ELF-1 (cell line): ENCODE measurements at places on chromosomes 11 and 22.
A peak's percentile ranks its signal among the peaks of the same experiment; 100 is the strongest.

- DNase-seq, result no peak
These were observed 202.1 kb downstream of the NXPE2 start for GRCh38 chr11:114880442-114880841.

DNA sequence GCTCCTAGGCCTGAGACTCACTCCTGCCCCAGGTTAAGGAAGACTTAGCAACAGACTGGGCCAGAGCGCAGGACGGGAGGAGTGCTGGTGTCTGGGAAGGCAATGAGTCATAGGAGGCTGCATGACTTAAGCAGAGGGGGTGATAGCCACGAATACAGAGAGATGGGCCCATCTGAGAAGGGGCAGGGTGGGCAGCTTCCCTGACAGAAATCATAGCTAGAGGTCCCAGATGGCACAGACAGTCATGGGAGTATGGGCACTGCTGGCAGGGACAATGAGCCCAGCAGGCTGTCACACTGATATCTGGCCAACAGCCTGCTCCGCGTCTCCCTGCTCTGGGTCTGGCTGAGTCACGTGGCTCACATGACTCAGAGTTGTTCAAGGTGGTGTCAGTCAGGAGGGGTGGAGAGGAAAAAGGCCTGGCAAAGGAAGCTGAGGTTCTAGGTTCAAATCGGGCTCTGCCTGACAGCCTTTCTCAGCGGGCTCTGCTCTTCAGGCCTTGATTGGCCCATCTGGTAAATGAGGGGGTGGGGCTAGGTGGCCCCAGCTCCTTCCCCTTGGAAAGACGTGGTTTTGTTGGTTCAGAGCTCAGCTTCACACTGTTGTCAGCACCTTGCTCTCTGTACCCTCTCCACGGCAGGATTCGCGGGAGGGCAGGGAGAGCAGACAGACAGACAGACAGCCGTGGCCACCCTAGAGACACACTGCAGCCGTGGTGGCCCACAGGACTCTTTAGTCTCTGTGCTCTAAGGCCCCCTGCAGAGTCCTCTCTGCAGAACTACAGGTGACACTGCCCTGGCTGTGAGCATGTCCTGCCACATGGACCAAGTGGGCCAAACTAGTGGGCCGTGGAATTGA is 47.8 kb downstream of the DBX1 start:
- peak; percentile 77 for DNase-seq

- DNase-seq, result no peak
These were observed 339.7 kb upstream of the B3GAT1 start for GRCh38 chr11:134751766-134752165.

DNA sequence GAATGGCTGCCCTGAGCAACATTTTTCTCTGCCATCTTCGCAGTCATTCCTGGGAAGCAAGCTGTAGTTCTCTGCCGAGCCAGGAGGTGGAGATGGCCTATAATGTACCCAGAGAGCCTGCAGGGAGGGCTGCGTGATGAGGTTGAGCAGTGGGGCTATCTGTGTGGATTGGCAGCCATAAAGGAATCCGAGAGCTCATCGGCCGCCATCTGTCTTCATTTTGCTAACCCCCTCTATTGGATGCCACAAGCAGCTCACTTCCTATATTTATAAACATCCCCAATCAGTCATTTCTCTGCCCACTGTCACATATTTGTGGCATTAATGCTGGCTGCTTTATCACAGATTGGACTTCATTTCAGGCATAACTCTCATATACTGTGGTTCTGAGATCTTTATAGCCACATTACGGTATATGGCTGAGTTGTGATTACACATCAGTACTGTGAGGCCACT is 209.5 kb downstream of the NTM start:
- DNase-seq, result peak; percentile 66

DNA sequence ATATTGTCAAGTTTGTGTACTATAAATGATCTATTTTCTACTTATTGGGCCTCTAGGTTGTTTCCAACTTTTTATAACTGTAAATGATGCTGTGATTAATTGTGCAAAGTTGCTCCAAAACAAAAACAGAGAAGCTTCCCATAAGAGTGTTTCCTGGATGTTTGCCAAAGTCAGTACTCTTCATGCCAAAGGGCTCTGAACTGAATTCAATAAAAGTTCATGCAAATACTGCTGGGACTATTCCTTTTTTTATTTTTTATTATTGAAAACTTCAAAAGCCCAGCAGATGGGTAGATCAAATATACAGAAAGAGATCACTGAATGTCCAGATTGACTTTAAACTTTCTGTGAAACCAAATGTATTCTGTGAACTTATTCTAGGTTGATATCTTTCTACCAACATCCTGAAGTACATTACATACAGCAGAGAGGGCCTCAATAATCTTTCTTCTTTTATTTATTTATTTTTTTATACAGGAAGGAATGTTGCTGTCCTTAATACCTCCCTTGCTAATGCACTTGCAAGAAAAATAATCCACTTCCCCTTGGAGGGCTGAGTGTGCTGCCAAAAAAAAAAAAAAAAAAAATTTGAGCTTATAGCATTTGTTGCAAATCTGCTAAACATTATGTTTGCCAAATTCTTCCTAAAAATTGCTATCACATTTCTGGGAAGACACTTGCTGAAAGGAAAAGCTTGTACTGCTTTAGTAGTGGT is 53.0 kb downstream of the CTSC start:
- no peak for DNase-seq

DNA sequence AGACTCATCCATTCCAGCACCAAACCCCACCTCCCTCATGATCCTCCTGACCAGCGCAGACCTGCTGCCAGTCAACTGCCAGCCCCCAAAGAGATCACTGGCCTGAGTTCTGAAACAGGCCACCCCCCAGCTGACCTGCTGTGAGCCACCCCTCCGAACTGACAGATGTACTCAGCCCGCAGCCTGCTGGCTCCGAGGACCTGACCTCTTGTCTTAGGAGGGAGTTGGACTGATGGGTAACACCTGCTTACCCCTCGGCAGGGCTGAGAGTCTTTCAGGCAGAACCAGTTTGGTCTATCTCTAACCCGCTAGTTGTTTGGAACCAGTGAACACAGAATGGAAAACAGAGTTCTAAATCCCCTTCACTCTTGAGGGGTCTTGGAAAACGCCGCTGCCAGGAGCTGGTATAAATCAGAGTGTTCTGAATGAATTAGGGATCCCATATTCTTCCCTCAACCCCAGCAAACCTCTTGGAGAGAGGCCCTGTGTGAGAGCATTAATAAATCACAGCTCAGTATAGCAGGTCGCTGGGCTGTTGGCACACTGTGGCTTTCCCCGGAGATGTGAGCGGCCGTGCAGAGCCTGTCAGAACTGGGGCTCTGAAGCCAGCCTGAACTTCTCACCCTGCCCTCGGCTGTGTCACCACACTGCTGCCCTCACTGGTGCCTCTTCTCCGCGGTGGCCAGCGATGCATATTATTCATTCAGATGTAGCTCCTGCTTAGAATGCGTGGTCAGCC is 165.1 kb upstream of the NCAM1 start:
- no peak for DNase-seq
